ENCODE measurements at places on chromosomes 11 and 22.

DNA sequence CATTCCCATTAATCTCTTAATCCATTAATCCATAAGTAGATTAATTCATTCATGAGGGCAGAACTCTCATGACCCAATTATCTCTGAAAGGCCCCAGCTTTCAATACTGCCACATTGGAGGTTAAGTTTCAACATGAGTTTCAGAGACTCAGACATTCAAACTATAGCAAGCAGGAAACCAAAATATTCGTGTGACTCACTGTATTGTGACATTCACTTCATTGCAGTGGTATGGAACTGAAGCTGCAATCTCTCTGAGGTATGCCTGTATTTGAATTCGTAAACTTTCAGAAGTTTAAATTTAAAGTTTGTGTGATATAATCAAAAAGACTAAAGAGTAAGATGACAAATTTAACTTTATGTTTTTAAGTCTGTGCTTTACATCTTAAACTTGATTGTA is 2.9 kb upstream of the OR52J3 start:
- no peak for DNase-seq

GRCh38 chr11:60570970-60571369 is 55.8 kb downstream of the MS4A13 start:
- DNase-seq: no peak

DNA sequence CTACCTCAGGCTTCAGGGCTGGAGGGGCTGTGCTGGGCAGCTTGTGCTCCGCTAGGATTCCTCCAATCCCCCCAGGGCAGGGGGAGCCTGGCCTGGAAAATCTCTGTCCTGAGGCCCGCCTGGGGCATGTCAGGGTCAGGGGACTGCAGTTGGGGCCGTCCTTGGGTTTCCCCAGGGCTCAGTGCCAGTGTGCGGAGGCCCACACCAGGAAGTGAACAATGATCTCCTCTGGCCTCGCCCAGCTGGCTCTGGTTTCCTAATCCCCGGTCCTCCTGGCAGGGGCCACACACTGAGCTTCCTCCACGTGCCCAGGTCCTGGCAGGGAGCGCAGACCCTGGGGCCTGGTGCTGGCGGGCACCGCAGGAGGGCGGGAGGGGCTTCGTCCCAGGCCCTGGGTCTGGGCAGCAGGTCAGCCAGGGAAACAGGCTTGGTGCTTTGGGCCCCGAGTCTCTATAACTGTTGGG is 1.4 kb upstream of the MUC2 start:
- no peak for DNase-seq

GRCh38 chr11:35868491-35868890 is 75.4 kb upstream of the LDLRAD3 start:
- DNase-seq: no peak

GRCh38 chr11:92253945-92254344 is 29.3 kb downstream of the FAT3 start:
- DNase-seq: no peak

- DNase-seq: no peak
These were observed 26.5 kb upstream of the MUC5AC start for GRCh38 chr11:1131033-1131911.

GRCh38 chr11:117743121-117743815 is 53.7 kb downstream of the DSCAML1 start:
- no peak for DNase-seq

DNA sequence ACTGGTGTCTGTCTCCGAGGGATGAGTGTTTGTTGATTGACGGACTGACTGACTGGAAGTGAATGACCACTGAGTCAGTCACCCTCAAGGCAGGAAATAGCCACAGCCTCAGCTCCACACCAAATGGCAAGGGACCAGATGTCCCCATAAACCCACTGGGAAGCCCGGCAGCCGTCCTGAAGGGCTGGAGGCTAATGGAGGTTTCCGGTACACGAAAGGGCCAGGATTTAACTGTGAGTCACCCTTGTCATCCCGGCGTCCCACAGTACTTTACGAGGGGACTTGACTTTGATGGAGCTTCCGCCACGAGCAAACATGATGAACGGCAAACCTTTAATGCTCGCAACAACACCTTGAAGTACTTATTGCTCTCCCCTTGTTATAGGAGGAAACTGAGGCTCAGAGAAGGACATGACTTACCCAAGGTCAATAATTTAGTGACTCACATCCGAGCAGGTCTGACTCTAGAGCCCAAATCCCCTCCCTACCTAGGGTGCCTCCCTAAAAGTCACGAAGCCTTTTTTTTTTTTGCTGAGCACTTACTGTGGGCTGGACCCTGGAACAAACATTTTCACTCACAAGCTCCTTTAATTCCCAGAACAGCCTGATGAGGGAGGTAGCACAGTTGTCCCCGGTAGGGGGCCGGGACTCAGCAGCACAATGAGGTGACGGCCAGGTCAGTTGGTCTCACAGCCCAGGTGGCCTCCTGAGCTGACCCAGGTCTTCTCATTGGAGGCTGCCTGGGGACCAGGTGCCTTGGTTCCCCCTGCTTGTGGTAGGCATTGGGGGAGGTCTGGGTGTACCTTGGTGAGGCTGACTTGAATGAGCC is 25.2 kb upstream of the GCAT start:
- DNase-seq: no peak

DNA sequence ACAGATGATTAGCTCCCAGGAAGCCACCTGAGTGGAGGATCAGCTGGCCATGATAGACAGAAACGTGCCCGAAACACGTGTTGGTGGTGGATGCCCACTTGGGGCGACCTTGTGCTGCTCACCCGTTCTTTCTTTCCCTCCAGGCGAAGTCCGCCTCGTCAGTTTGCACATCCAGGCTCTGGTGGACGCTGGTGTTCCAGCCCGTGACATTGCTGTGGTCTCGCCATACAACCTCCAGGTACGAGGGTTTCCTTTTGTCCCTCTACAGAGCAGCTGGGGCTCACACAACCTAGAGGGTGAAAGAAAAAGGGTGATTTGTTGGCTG is 30.6 kb downstream of the IGHMBP2 start:
- DNase-seq: no peak

GRCh38 chr22:27796829-27797519 is 4.6 kb downstream of the MN1 start:
- no peak for DNase-seq

DNA sequence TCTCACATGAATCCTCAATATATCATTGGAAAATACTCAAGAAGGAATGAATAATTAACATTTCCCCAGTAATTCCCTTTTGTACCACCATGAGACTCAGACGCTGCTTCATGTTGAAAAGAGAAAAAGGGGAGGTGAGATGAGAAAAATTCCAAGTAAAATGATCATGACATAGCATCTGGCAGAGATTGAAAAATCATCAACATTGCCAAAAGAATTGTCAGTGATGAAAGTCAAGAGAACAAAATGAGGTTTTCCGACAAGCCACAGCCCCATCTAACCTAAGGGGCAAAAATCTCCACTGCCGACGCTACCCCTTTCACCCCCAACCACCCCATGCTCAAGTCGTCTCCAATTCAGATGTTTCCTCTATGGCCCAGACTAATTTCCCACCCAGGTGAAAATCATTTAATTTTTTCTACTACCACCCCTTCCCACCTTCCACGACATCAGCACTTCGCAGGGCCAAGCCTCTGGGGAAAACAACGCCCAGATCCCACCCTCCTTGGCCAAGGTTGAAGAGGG is 1.2 kb downstream of the RAB6A start:
- peak; percentile 46 for DNase-seq

All from pons (tissue), 1 donor.